Left hindlimb (tissue), 1 donor: ENCODE measurements at places on chromosomes 7 and 10.

GRCh38 chr7:105711726-105712402 is 130.6 kb upstream of the EFCAB10 start:
- DNase-seq, result no peak

DNA sequence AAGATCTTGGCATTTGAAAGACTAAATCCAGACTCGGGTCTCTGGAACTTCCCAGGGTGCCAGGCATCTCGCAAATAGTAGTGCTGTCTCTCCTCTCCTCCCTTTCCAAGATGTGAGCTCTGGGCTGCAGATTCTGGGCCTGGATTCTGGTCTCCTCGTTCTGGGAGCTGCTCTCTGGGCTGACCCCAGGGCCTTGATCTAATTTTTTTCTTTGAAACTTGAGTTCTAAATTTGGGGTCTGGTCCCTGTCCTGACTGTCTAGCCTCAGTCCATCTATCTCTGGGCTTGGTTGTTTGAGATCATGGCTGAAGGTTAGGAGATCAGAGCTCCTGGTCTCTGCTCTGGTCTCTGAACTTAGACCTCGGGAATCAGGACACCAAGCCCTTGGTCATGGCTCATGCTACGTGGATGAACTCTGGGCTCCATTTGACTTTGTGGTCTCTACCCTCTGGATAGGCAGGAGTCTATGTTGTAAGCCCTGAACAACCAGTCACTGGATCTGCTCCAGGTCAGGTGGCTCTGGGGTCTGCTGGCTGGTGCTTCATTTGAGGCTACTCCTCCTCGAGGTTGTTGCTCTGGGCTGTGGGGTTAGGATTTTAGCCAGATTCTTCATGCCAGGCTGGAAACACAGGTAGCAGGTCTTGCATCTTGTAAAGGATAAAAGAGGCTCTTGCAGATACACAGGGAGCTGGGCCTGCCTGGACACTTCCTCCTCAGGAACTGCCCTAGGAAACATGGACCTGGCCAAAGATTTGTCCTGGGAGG is 8.0 kb upstream of the MBL2 start:
- no peak for DNase-seq

DNA sequence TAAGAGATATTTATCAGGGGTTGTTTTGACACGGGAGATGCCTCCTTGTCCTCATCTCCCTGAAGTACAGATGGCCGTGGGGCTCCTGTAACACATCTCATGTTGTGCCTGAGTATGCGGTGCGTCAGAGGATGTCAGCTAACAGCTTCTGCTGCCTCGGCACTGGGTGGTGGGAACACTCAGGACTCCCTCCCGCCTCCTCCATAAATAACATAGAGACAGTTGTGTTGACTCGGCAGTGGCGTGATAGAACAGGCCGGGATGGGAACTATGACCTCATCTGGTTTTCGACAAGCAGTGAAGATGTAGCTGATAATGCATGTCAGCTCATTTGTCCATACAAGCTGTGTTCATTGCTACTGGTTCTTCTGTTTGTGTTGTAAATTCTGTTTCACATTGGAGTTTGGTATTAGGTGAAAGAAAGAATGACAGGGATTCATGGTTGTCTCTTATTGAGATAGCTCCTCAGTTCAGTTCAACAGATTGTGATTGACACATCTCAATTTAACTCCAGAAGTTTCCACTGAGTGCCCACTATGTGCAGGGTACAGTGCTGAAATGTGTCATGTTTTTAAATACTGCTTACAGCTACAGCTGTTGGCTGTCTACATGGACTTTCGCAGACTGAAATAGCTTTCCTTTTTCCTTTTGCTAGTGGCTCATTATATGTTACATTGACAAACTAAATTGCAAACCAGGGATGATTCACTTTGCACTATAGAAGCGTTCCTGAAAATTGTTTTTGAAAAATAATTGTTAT is 87.4 kb downstream of the CHN2 start:
- peak; percentile 50 for DNase-seq

- DNase-seq, result no peak
Measured at GRCh38 chr10:60446851-60447250, 57.2 kb upstream of the ANK3 start.

- no peak for DNase-seq
Measured at GRCh38 chr10:51031950-51032349, 42.3 kb upstream of the PRKG1 start.

DNA sequence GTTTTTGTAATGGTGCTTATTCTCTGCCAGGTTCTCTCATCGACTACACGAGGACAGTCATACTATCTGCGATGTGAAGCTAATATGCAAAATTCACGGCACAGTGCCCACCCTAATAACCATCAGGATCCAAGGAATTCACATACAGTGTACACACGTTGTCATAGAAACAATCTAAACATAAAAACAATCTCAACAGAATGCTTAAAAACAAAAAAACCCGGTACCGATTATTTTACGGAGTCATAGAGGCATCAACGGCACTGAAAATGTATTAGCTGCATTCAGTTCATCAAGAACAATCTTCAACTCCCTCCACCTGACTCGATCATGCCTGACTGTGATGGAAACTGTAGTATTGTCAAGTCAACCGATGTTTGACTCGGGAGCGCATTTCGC is 628 bp downstream of the MRPS33 start:
- DNase-seq, result peak; percentile 38

GRCh38 chr10:25532213-25532612 is 357.4 kb downstream of the GPR158 start:
- no peak for DNase-seq

- no peak for DNase-seq
Measured at GRCh38 chr7:102874966-102875365, 37.8 kb upstream of the LRRC17 start.

DNA sequence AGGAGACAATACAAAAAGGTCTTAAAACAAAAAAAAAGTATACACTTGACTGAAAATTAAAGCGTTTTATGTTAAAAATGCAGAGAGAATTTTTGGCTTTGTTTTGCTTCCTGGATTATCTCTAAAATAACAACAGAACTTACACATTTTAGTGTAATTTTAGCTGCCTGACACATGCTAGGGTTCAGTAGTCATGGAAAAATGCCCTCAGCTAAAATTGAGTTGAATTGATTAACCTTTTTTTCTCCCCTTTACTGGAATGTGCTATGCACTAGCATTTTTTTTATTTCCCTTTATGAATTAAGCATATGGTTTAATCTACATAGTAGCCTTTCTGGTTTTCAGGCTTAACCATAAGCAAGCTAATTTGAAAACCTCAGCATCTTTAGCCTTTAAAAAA is 89.9 kb downstream of the ZNF277 start:
- DNase-seq, result no peak

DNA sequence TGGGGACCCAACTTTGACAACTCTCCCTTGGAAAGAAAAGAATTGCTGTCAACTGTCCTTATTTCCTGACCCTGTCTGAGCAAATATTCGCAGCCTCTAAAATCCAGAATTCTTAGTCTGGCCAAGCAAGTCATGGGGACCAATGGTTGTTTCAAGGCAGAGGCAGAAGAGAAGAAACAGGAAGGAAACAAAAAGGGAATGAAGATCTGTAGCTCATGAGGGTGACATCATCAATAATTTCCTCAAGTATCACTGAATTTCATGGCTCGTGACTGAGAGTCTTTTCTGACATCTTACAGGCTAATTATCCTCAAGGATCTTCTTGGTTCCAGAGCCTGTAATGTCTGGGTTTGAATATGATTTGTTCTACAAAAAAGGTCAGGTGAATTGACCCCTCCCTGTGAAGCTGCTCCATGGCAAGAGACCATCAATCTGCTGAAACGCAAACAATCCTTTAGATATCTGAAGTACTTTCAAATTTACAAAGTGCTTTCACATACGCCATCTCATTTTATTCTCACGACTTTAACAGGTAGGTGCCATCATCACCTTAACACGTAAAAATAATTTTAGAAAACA is 5.8 kb downstream of the CDK6 start:
- DNase-seq, result no peak

- peak; percentile 60 for DNase-seq
Measured at GRCh38 chr7:102432442-102433218, 745 bp upstream of the ORAI2 start.

GRCh38 chr10:132110713-132111112 is 45.0 kb downstream of the JAKMIP3 start:
- DNase-seq, result no peak

- DNase-seq, result peak; percentile 46
Measured at GRCh38 chr10:91251430-91252056, 31.1 kb downstream of the PCGF5 start.

GRCh38 chr10:71075759-71076472 is 136.5 kb upstream of the UNC5B start:
- DNase-seq, result peak; percentile 10

- peak; percentile 69 for DNase-seq
Measured at GRCh38 chr10:58952747-58953466, 223.5 kb upstream of the PHYHIPL start.

GRCh38 chr7:26624839-26625238 is 239.6 kb downstream of the SKAP2 start:
- no peak for DNase-seq

DNA sequence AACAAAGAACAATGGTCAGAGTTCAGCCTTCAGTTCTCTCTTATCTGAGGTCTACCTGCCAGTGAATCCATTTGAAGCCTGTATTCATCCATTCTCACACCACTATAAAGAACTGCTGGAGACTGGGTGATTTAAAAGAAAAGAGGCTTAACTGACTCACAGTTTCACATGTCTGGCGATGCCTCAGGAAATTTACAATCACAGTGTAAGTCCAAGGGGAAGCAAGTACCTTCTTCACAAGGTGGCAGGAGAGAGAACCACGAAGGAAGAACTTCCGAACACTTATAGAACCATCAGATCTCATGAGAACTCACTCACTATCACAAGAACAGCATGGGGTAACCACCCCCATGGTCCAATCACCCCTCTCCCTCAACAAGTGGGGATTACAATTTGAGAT is 33.0 kb upstream of the SLC25A13 start:
- DNase-seq, result no peak

GRCh38 chr10:2929480-2930258 is 137.7 kb upstream of the PFKP start:
- DNase-seq, result no peak

- no peak for DNase-seq
Measured at GRCh38 chr7:94650147-94651051, 5.5 kb downstream of the SGCE start.

DNA sequence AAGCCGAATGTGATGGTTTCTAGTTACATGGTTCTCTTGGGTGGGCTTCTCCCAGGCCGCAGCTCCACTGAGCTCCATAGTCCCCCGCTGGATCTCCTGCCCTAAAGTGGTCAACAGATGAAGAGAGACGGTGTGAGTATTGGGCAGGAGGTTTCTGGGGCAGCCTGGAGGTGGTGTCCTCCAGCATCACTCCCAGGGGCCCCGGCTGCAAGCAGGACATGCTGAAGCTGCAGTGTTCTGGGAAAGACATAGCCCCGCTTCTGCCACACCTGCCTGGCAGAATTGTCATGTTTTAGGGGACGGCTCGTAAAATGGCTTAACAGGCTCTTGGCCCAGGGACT is 40.4 kb downstream of the CALML3 start:
- peak; percentile 16 for DNase-seq

GRCh38 chr10:3625959-3626751 is 158.9 kb downstream of the KLF6 start:
- no peak for DNase-seq

GRCh38 chr10:29250066-29250465 is 38.8 kb upstream of the LYZL1 start:
- no peak for DNase-seq

DNA sequence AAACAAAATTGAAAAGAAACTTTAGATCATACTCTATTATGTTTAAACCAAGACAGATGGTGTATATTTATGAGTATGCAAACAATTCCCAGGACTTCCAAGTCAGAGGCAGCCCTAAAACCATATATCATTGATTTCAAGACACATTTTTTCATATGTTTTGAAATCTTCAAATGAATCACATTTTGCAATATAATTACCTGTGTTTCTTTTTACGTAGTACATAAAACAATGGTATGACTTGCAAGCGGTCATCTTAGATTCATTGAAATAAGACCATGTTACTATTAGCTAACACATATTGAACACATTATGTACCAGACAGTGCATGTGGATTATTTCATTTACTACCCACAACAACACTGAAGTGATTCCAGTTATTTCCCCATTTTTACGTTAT is 14.9 kb downstream of the SMURF1 start:
- DNase-seq, result no peak

GRCh38 chr10:80589726-80590373 is 52.1 kb downstream of the SH2D4B start:
- no peak for DNase-seq

- DNase-seq, result no peak
Measured at GRCh38 chr7:145489609-145490008, 627.0 kb upstream of the CNTNAP2 start.

DNA sequence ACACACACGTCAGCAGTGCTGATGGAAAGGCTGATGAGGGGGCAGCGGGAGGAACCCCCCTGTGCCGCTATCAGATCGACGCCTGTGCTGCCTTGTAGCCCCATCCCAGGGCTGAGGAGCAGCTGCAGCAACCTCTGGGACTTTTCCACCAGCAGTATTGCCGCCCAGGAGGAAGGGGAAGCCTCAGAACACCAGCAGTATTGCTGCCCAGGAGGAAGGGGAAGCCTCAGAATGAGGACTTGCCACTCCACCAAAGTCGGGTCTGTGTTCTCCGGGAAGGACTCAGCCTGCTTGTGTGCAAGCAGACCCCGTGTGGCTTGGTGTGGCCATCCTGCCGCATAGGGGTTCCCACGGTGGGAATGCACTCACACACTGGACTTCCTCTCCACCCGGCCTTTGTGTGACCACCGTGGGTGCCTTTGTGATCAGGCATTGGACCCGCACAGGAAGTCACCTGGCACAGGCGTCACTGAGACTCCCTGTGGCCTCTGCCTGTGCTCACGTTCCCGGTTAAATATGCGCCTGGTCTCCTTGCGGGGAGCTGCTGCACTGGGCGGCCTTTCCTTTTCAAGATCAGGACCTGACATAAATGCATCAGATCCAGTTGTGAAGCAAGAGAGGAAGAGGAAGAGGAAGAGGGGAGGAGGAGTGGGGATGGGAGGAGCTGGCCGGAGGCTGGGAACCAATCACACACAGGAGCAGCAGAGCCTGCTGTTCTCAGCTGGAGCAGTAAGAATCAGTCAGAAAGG is 248.5 kb downstream of the DNAJB6 start:
- no peak for DNase-seq

- no peak for DNase-seq
Measured at GRCh38 chr10:44465401-44466115, 80.7 kb upstream of the CXCL12 start.

DNA sequence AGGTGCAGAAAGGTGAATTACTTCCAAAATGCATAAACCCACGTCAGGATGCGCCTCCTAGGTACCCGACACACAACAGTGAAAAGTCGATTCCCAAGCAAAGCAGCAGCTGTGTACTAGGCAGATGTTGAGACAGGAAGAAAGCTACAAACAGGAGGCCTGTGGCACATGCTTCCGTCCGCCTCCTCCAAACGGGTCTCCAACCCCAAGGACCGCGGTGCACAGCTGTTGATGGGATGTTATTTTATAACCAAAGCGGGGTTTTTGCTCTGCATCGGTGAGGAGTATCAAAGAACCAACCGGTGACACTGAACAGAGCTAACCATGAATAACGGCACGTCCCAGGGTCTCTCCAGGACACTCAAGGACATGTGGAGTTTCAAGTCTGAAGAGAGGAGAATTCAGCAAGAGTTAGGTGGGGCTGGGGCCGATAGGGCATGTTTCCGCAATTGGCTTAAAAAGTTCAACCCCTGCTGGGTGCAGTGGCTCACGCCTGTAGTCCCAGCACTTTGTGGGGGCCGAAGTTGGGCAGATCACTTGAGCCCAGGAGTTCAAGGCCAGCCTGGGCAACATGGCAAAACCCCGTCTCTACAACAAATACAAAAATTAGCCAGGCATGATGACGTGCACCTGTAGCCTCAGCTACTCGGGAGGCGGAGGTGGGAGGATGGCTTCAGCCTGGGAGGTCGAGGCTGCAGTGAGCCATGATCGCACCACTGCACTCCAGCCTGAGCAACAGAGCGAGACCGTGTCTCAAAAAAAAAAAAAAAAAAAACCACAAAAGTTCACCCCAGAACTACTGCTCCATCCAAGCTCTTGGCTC is 108.0 kb downstream of the SMURF1 start:
- no peak for DNase-seq
